Lung microvascular endothelial cell (primary cell): ENCODE measurements at places on chromosomes 13 and 19. TPM values are rescaled to one million over a fixed set of nuclear protein-coding genes. Genes with fewer than 3 reads are reported as not detected.

- no peak for DNase-seq
Measured at GRCh38 chr13:33757713-33758112, 60.2 kb upstream of the RFC3 start.

DNA sequence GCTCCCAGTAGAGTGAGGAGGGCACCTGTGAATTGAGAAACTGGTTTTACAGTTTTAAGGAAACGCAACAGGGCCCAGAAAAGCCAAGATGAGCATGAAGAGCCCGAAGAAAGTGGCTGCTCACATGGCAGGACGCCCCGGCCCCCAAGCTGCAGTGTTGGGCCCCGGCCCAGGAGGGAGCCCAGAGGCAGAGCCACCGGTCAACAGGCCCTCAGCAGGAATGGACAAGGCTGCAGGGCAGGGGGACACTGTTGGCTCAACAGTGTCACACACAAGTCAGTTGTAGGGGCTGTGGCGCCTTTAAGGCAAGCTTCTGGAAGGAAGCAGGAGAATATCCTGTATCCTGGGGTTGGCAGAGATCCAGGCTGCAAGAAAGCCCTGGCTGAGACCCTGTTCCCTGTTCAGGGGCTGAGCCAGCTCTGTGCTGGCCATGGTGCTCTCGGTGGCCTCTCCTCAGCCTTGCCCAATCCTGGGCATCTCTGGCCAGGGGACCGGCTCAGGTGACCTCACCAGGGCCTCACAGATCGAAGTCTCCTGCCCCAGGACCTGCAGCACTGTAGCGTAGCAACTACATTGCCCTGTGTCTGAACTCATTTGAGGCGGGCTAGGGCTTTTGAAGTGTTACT, 28.0 kb downstream of the UPF1 start:
- peak; percentile 83 for DNase-seq

GRCh38 chr13:110553417-110553816, 8.1 kb downstream of the RAB20 start:
- DNase-seq: no peak

- DNase-seq: peak; percentile 39
Measured at GRCh38 chr19:18832306-18833140, 764 bp downstream of the UPF1 start.

GRCh38 chr13:41463838-41464602, 6.7 kb downstream of the RGCC start:
- DNase-seq: no peak

DNA sequence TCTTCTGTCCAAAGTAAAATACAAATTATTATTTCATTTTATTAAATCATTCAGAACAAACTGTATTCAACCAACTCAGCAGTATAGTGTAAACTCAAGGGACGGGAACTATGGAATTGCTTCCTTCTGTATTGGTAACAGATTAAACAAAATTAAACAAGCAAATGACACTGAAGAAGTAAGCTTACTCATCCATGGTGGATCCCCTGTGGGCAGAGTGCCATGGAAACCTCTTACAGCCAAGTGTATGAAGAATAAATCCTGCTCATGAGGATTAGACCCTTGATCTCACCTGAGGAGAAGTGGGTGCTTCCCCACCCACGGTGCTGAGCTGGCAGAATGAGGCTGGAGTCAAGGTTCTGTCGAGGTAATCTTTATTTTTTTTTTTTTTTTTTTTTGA, 18.0 kb upstream of the RFXAP start:
- DNase-seq: no peak

DNA sequence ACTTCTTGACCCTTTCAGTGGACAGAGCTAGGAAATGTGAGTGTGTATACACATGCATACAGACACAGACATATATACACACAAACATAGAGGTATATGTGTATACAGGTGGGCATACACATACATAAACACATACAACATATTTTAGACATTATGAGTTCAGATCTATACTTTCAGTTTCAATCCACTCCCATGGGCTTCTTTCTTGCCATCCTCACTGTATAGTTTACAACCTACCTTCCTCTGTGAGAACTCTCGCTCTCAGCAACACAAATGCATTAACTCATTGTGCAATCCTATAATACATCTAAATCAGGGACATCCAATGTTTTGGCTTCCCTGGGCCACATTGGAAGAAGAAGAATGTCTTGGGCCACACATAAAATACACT, 21.2 kb upstream of the SCEL start:
- DNase-seq: no peak

GRCh38 chr19:44112802-44113137, 429 bp upstream of the ZNF225 start:
- no peak for DNase-seq

DNA sequence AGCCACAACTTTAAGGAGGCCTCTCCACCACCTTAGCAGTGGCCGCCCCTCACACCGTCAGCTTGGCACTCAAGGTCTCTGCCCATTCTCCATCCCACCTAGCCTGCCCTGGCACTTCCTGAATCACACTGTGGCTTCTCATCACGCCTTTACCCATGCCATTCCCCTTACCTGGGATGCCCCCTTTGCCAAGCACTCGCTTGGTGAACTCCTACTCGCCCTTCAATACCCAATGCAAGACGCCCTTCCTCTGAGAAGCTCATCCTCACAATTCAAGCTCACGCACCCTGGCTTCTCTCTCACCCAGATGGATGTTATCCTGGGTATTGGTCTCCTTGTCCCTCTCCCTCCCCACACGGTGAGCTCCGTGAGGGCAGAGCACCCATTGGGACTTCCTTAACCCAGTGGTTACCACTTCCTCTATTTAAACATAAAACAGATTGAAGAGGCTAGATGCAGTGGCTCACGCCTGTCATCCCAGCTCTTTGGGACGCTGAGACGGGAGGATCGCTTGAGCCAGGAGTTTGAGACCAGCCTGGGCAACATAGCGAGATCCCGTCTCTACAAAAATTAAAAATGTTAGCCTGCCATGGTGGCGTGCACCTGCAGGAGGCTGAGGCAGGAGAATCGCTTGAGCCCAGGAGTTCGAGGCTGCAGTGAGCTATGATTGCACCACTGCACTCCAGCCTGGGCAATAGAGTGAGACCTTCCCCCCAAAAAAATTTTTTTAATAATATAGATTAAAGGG, 12.6 kb upstream of the SHD start:
- no peak for DNase-seq

DNA sequence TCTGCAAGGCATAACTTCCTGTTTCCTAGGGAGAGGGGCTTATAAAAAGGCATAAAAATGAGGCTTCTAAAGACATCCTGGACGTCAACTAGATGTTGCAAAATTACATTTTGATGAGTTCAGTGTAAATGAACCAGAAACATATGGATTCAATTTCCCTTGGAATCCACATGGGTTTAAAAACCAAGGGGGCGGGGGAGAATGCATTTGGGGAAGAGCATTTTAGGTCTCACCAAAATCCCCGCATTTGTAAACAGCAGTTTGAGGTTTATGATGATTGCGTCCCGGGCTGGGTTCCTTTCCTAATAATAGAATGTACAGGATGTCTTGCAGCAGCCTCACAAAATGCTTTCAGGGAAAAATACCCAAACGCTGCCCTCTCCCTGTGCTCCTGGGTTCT, 407.8 kb downstream of the ZNF536 start:
- no peak for DNase-seq

DNA sequence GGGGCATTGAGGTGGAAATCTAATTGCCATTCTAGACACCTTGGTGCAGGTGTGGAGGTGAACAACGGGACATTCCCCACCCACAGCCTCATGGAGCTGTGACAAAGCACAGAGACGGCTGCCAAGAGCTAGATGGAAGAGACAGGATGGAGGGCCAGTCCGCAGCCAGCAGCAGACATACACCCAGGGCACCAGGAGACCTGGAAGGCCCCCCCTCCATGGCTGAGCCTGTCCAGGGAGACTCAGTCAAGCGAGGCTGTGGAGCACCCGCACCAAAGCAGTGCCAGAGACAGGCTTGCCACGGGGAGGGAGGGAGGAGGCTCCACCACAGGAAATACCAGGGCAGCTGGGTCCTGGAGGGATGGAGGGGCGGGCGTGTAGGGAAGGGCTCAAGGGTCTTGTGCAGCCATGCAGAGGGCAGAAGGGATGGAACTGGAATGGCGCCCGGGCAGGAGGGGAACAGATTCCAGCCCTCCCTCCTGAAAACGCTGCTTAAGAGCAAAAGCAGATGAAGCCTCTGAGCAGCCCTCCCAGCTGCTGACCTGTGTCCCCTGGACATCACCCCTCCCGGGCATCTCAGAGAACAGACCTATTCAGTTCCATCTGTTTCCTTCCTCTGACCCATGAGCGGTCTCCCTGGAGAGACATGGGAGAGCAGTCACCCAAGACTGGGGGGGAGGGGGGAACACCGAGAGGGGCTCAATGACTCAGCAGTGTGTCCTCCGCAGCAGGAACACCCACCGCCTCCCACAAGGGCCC, 14.4 kb downstream of the EPS15L1 start:
- DNase-seq: peak; percentile 78

DNA sequence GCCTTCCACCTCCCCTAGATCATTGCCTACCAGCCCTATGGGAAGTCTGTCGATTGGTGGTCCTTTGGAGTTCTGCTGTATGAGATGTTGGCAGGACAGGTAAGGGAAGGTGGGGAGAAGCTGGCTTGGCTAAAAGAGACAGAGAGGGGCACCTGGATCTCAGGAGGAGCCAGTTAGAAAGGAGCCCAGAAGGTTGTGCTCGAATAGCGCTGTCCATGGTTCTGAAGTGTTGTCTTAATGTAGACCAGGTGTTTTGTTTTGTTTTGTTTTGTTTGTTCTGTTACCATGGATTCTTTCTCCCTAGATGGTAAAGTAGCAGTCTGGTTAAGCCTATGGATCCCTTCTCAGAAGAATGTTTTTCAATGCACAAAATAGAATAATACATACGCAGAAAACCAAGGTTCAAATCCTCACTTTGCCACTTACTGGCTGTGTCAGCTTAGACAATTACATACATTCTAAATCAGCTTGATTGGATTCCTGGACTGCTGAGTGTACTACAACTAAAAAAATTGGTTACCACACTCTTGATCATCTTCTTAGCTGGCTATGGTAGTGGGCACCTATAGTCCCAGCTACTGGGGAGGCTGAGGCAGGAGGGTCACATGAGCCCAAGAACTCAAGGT, 5.9 kb upstream of the CACNG7 start:
- DNase-seq: peak; percentile 43

GRCh38 chr19:15240515-15240914, 8.3 kb upstream of the EPHX3 start:
- no peak for DNase-seq

DNA sequence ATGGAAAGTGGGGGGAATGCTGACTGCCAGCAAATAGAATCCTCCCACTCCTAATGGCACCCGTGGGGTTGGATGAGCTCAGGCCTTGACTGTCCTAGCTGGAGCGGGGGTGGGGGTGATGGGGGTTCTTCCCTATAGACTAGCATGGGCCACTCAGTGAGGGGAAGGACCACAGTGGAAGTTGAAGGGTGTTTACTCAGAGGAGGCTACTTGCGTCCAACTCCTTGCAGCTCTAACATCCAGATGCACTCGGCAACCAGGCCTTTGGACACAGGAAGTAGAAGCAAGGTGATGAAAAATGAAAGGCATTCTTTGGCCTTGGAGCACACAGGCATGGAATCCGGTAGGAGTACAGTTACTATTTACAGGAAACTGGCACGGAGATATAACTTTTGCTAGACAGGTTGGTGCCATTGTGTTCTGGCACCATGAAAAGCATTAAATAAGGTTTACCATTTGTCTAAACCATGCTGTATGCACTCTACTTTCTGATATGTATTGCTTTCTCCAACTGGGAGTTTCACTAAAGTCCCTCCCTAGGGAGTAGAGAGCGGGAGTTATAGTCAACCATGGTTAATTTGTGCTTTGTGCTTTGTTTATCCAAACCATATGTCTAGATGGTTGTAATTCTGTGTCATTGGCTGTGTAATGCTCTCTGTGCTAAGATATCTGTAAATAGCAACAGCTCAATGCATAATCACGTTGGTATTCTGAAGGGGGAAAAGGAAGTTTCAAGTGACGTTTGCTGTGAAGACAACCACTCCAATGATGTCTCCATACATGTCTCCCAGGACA, 125.3 kb downstream of the TSHZ3 start:
- no peak for DNase-seq

DNA sequence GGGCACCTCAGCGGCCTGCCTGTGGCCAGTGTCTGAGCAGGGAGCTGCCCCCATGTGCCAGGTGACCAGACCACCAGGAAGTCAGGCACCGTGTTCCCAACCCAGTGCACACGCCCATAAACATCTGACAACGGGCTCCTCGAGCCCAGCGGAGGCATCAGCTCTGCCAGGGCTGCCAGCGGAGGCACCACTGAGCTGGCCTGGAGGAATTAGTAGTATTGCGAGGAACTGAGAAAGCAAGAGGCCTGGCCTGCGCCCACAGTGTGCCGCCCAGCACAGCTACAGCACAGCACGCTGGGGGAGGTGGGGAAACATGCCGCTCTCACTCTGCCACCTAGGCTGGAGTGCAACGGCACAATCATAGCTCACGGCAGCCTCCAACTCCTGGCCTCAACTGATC, 44.6 kb downstream of the ANKRD27 start:
- no peak for DNase-seq

- no peak for DNase-seq
Measured at GRCh38 chr13:44232774-44233173, 140.8 kb upstream of the SERP2 start.

DNA sequence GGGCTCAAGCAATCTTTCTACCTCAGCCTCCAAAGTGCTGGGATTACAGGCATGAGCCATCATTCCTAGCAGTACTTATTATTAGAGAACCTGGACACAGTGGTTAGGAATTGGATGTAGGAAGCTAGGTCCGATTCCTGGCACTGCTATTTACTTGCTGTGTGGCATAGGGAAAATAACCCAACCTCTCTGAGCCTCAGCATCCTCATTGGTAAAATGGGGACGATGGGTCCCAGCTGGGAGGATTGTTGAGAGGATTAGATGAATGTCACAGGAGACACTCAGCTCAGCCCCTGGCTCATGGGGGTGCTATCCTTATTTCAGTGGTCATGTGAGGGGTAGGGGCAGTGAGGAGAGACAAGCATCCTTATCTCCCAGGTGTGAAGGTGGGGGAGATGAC, 6.8 kb upstream of the PEPD start:
- DNase-seq: no peak

DNA sequence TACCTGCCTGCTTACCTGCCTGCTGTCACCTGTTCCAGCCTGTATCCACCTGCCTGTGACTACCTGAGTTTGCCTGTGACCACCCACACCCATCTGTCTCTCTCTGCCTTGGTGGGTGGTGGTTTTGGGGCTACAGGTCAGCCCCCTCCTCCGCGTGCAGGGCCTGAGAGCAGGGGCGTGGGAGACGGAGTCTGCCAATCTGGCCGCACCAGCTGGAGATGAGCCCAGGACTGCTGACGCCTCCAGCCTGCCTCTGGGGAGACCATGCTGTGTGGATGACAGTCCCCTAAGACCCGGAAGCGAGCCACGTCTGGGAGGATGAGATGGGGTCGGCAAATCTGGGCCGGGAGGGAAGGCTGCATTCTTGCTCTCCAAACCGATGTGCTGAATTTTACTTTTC, 15.9 kb upstream of the KCTD15 start:
- no peak for DNase-seq

OXGR1 gene
- not detected in 2 replicates for total RNA-seq

HNRNPL gene
- total RNA-seq: 204 and 211 TPM in 2 replicates

CFAP97D2 gene
- not detected in 2 replicates for total RNA-seq

ATP4A gene
- not detected in 2 replicates for total RNA-seq

TNNI3 gene
- not detected in 2 replicates for total RNA-seq

TGDS gene
- total RNA-seq: 6.3 and 9.5 TPM in 2 replicates

ZNF726 gene
- total RNA-seq: 2.8 TPM in 2 replicates

C19orf67 gene
- total RNA-seq: not detected in 2 replicates

PRSS57 gene
- not detected in 2 replicates for total RNA-seq
